ENCODE measurements at places on chromosomes 7 and 10.

GRCh38 chr10:93376372-93377293 is 105.5 kb downstream of the MYOF start:
- no peak for DNase-seq

GRCh38 chr10:32031424-32031823 is 24.8 kb downstream of the KIF5B start:
- no peak for DNase-seq

GRCh38 chr7:131517218-131517923 is 39.1 kb downstream of the PODXL start:
- DNase-seq, result no peak

DNA sequence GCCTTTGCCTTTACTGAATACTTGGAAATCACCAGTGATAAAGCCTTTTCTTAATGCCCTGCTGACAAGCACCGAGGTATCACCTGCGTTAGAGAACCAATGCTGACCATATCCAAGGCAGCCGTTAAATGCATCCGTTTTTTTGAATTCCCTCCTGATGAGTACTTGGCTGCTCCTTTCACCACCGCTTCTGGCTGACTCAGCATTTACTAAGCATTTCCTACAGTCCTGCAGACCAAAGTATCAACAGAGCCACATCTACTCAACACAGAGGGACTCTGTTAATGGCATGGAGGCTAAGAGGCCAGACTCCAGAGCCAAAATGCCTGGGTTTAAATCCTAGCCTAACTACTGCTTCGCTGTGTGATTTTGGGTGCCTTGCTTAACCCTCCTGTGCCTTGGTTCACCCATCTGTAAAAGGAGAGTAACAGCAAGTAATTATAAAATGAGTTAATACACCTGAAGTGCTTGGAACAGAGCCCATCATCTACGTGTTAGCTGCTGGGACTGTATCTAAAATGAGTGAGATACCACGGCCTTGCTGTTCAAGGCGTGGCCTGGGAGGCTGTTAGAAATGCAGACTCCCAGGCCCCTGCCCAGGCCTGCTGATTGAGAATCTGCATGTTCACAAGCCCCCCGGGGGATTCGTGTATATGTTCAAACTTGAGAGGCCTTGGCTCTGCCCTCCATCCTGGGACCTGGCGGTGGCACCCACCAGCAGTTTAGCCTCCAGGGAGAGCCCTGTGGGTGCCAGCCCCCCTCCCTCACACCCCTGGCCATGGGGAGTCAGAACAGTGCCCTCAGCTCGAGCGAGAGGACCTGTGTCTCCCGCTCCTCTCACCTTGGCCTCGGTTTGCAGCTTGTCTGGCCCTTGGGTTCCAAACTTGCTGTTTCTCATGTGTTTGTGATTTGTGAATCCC is 30.8 kb upstream of the EFCAB10 start:
- no peak for DNase-seq

GRCh38 chr7:138980563-138981291 is 462 bp downstream of the KIAA1549 start:
- DNase-seq, result no peak

- no peak for DNase-seq
These were observed 852.8 kb upstream of the CELF2 start for GRCh38 chr10:10164848-10165247.

DNA sequence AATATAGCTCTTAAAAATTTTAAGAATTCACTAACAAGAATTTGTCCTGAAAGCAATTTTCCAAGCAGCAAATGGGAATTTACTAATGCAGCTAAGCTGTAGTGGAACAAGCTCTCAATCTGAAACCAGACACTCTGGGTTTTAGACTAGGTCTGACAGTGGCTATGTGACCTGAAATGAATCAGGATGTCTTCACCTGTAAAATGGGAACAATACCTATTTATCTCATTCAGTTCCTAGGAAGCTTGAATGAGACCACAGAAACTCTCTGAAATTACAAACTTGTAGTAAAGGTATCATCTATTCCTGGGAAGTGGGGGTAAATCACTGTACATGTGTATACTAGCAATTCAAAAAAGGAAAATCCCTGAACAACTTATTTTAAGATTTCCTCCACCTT is 1.2 kb downstream of the DNAJC2 start:
- no peak for DNase-seq

- DNase-seq, result no peak
These were observed 951 bp downstream of the ZNF25 start for GRCh38 chr10:37975401-37975991.

DNA sequence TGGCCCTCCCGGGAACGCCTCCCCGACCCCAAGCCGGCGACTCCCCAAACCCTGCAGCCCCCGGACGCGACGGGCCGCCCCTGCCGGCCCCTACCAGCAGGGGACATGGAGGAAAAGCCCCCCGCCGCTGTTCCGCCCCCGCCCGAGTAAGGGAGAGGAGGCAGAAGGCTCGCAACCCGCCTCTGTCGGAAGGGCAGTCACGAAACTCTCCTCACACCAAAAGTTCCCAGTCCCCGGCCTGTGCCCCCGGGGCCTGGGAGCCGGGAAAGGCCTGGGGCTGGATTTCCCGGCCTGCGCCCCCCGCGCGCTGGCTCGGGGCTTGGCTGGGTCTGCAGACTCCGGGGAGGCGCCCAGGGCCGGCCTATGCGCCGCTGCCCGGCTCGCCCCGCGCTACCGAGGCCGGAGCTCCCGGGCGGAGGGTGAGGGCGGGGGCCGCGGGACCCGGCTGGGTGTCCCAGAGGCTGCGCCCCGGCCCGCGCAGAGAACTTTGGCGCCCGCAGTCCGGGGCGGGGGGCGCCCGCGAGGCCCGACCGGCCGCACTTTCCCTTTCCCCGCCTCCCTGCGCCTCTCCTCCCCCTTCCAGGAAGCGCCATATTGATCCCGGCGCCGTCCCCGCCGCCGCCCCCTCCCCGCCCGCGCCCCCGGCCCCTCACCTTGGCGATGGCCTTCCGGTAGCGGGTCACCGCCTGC is 728 bp downstream of the PARD3 start:
- DNase-seq, result no peak

GRCh38 chr10:133529576-133529946 is 2.4 kb downstream of the CYP2E1 start:
- no peak for DNase-seq

- no peak for DNase-seq
These were observed 6.5 kb downstream of the FAM53B start for GRCh38 chr10:124737708-124738107.

DNA sequence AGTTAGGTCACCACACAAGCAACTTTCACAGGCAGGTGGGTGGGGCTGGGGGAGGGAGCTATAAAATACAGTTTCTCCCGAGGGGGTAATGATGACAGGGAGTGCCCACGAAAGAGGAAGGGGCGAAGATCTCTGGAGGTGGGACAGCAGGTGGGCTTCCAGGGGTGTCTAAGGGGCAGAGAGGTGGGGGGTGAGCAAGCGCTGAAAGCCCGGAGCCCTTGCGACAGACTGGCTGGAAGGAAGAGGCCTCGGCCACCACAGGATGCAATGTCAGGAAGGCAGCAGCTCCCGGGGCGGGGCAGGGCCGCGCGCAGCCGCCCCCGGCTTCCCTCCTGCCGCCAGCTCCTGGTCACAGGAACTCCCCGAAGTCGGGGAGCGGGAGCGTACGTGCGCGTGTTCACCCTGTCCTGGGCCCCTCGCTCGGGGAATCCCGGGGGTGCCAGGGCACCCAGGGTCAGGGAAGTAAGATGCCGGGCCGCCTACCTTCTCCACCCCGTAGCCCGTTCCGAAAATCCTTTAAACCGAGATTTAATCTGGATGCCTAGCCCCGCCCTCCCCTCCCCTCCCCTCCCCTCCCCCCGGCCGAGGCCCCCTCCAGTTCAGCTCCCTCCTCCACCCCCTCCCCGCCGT is 105.2 kb upstream of the PPIF start:
- peak; percentile 72 for DNase-seq

- no peak for DNase-seq
These were observed 10.4 kb downstream of the CHCHD3 start for GRCh38 chr7:133071506-133071905.

DNA sequence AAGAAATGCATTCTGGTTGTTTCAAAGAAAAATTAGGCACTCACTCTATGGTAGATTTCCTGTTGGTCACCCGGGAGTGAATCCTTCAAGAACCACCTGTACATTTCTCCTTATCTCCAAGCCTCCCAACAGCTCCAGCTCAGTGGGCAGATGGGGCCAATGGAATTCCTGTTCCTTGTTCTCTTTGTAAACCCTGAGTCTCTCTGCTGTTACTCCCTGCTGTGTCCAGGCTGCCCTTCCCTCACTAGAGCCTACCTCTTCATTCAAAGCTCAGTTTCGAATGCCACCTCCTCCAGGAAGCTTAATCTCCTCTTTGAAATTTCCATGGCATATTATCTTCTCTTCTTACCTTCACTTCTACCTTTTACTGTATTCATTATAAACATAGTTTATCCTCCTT is 3.5 kb upstream of the BMPER start:
- DNase-seq, result no peak

DNA sequence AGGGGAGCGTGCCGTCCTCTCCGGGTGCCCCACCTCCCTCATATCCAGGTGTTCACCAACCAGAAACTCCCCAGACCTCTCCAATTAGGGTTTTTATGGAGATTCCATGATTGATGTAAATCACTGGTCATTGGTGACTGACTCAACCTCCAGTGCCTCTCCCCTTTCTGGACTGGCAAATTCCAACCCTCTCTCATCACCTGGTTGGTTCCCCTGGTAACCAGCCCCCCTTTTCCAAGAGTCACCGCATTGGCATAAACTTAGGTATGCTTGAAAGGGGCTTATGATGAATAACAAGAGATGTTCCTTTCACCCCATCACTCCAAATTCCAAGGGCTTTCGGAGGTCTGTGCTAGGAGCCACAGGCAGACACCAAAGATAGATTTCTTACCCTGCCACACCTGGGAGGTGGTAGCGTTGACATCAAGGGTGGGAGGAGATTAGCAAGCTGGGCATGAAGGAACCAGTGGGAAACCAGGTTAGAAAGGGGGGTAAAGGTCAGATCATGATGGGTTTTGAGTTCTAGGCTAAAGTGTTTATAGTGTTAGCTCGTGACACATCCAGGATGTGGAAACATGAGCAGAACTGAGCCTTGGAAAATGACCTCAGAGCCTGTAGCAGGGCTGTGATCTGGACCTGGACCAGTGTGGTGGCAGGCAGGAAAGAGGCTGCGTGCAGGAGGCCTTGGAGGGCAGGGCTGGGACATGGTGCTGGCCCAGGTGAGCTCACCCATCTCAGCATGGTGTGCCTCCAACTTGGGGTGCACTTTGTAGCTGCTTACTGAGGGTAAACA is 45.1 kb downstream of the CAMK1D start:
- no peak for DNase-seq

GRCh38 chr10:71985542-71986250 is 21.5 kb downstream of the CHST3 start:
- no peak for DNase-seq

DNA sequence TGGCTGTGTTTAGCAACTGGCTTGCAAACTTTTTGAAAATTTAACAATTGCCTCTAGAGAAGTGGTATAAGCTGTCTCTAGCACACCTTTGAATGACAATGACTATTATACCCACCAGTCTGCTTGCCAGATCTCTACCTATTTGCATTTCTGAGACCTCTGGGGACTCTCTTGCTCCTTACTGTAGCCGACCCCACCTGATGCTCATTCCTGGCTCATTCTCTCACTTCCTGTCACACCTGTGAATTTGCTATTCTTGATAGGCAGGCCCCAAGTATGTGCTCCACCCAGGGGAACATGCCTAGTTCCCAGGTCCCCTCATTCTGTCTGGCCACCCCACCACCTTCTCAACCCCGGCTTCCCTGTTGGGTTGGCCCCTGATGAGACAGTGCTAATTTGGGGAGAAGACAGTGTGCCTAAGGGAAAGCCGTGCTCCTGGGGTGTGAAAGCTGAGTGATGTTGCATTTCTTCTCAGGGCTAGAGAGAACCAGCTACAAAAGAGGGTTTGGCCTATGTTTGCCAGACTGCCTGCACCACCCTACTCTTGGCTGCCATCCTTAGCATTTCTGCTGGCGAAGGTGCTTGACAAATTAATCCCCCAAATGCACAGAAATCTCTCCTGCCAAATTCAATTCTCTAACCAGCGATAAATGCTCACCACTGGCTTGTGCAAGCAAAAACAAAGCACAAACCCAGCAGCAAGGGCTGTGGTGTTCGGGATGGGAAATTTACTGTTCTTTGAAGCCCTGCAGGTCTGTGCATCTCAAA is 138.2 kb downstream of the RPS24 start:
- DNase-seq, result no peak

DNA sequence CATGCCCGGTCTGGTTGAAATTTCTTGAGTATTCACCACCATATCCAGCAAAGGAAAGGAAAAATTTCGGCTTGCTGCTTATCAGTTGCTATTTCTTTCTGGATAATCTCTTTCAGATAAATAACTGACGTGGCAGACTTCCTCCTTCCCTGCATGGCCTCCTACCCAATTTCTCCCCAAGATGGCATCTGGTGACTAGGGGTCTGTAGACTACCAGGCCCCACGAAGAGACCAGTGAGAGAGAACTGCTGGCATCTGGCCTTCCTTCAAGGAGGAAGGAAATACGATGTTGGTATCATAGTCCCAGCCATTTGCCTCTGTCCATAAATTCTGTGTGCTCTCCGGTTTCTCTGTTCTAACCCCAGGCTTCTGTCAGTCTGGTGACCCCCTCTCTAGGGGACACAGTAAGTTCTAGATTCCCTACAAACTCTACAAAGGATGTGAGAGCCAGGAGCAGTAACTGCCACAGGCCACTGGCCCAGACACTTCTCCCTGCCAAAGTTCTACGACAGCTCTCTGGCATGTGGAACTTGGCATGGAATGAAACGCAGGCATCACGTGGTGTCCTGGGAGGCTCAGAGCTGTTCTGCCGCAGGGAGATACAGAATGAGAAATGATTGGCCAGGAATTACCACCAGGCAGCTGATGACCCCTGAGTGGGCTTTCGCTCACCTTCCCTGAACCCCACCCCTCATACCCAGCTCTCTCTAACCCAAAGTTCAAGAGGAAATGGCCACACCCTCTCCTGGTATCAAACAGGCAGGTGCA is 30.0 kb upstream of the MSRB2 start:
- no peak for DNase-seq

- peak; percentile 1 for DNase-seq
These were observed 176.8 kb upstream of the TBX20 start for GRCh38 chr7:35430547-35431153.

DNA sequence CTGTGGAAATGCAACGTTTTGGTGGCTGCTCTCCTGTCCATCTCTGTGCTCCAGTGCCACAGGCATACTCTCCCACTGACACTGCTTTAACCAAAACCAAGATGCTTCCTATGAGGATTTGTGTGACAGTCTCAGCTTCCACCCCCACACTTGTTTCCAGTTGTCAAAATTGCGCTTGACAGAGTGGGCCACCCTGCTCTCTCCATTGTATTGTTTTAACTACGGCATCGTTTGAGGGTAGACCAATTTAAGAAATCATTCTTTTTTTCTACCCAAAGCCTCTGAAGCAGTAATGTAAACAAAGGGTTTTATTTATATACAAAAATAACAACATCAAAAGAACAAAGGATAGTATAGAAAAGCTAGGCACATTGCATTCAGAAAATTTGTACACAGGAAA is 178.0 kb downstream of the INHBA start:
- no peak for DNase-seq

GRCh38 chr7:138465046-138465445 is 5.0 kb downstream of the TRIM24 start:
- no peak for DNase-seq
